ENCODE measurements at places on chromosomes 3 and 15.
A peak's percentile ranks its signal among the peaks of the same experiment; 100 is the strongest.

- no peak for DNase-seq
Measured at GRCh38 chr3:157409516-157409915, 27.1 kb upstream of the PTX3 start.

GRCh38 chr3:129893581-129894070 is at the start of gene TMCC1:
Gene TMCC1, minus strand, starts transcription at chr3:129893711.
- DNase-seq = peak; percentile 79

DNA sequence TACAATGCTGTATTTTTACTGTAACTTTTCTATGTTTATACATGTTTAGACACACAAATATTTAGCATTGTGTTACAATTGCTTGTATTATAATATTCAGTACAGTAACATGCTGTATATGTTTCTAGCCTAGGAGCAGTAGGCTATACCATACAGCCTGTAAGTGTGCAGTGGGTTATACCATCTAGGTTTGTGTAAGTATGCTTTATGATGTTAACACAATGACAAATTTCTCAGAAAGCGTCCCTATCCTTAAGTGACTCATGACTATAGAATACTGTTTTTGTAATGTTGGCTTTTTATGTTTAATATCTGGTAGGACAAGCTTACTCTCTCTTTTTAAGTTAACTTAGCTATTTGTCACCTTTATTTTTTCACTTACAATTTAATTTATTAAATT is 127.5 kb upstream of the THRB start:
- DNase-seq = no peak

- DNase-seq = no peak
Measured at GRCh38 chr3:138245026-138245425, 57.9 kb downstream of the ARMC8 start.

- no peak for DNase-seq
Measured at GRCh38 chr3:14227856-14228255, 49.2 kb downstream of the LSM3 start.

DNA sequence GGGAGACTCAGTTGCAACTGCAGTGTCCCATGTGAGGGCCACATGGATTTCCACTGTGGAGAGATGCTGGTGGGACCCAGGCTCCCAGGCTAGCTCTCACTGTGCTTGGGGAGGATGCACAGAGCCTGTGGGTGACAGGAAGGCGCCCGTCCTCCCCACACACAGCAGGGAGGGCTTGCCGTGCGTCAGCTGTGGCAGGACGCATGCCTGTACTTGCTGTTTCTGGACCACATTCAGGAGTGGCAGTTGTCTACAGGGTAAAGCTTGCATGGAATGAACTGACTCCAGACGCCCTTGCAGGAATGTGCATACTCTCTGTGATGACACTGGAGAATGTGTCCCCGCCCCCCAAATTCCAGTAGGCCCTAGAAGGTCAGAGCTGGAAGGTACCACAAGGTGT is 63.8 kb upstream of the SNRPA1 start:
- DNase-seq = no peak

GRCh38 chr3:101119535-101119934 is 126.3 kb upstream of the ABI3BP start:
- DNase-seq = peak; percentile 80

GRCh38 chr15:46901001-46901400 is 816.3 kb upstream of the SEMA6D start:
- DNase-seq = no peak

DNA sequence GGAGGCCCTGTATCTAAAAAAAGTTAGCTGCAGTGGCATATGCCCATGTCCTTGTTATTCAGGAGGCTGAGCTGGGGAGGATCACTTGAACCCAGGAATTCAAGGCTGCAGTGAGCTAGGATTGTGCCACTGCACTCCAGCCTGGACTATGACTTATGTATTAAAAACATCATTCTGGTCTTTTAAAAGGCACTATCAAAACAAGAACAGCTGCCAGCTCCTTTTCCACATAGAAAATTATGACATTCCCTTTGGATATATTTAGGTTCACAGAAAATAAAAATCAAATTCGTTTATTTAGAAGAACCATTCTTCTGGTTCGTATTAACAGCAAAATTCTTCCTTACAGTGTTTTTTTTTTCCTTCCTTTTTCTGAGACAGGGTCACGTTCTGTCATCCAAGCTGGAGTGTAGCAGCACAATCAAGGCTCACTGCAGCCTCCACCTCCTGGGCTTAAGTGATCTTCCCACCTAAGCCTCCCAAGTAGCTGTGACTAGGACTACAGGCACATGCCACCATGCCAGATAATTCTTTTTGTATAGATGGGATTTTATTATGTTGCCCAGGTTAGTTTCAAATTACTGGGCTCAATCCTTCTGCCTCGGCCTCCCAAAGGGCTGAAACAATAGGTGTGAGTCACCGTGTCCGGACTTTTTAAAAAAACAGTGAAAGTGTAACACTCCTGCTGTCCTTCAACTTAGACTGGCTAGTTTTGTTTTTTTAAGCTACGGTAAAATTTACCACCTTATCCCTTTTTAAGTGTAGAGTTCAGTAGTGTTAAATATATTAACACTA is 13.9 kb downstream of the ICE2 start:
- DNase-seq = no peak

- DNase-seq = no peak
Measured at GRCh38 chr15:74262625-74263024, 26.5 kb downstream of the CCDC33 start.

DNA sequence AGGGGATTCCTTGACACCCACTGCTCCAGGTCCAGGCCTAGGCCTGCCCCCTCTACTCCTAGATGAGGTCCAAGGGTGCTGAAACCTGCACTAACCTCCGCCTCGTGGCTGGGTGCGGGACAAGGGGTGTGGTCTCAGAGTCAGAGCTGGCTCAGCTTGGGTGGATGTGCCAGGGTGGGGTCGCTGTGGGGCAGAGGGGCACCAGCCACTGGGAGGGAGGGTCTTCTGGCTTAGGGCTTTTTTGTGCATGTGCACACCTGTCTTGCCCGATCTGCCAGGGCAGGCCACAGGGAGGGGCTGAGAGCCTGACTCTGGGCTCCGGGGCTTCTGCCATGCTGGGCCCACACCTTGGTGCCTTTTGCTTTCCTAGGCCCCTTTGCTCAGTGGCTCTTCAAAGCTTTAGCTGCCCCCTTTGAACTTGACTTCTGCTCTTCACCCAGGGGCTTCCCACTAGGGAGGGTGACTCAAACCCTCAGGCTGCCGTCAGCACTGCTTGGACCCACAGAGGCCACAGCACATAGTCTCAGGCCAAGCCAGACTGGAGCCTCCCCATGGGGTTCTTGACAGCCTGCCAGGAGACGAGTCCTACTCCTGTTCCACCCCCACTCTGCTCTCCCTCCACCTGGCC is 73.0 kb downstream of the KLF13 start:
- no peak for DNase-seq

GRCh38 chr3:126261037-126261436 is 80.7 kb upstream of the ALDH1L1 start:
- peak; percentile 41 for DNase-seq

DNA sequence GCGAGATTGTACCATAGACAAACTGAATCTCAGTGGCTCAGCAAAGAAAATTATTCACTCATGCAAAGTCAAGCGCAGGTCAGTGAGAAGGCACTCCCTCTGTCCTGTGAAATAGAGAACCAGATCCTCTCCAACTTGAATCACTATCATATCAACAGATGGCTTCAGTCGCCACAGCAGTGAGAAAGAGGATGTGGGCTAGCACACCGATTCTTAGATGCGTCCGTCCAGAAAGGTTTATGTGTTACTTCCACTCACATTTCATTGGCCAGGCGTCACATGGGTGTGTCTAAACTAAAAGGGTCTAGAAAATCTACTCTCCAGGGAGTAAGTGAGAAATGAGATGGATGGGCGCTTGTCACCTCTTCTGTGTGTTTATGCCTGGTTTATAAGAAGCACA is 141.6 kb upstream of the KBTBD8 start:
- no peak for DNase-seq

DNA sequence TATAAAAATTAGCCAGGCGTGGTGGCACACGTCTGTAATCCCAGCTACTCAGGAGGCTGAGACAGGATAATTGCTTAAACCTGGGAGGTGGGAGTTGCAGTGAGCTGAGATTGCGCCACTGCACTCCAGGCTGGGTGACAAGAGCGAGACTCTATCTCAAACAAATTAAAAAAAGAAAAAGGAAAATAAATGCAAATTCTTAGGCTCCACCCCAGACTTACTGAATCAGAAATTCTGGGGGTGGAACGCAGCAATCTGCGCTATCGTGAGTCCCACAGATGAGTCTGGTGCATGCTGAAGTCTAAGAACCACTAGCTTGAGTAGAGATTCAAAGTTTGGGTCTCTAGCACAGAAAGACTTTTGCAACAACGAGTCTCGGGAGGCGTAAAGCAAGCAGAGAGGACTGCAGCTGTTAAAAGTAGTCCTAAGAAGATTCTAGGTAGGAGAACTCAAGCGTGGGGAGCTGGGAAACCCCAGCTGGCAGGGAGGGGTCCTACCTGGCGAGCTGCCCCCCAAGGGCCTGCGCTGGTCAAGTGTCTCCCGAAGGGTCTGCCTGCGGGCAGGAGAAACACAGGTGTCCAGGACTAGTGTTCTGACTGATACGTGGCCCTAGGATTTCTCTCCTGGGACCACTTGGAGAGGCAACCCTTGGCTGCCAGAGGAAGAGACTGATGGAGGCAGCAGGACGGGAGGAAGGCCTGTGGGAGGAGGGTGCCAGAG is 21.9 kb downstream of the CEP19 start:
- no peak for DNase-seq

DNA sequence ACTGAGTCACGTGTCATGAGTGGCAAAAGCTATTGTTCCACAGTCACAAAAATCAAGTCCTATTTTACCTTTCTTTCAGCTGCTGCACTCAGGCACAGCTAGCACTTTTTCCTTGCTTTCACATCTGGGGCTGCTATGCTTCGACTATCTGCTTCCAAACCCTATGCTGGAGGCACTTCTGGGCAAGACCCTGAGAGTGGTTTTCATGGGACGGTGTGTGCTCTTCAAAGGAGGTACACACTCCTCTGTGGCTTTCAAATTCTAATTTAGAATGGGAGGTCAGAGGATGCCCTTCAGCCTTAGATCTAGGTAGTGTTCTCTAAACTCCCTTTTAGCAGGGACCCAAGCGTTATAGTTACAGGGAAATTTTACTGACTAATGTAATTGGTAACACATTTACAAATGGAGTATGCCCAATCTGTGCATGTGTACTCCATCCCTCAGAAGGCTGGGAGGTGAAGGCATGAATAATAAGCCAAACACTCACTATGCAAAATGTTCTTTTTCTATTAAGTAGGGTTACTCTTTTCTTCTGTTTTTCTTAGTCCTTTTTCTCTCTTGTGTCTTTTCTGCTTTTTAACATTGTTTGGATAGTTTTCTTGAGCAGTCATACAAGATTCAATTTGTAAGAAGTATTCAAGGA is 188.3 kb downstream of the LSAMP start:
- no peak for DNase-seq

GRCh38 chr15:37252530-37252929 is 152.2 kb upstream of the MEIS2 start:
- DNase-seq = no peak

DNA sequence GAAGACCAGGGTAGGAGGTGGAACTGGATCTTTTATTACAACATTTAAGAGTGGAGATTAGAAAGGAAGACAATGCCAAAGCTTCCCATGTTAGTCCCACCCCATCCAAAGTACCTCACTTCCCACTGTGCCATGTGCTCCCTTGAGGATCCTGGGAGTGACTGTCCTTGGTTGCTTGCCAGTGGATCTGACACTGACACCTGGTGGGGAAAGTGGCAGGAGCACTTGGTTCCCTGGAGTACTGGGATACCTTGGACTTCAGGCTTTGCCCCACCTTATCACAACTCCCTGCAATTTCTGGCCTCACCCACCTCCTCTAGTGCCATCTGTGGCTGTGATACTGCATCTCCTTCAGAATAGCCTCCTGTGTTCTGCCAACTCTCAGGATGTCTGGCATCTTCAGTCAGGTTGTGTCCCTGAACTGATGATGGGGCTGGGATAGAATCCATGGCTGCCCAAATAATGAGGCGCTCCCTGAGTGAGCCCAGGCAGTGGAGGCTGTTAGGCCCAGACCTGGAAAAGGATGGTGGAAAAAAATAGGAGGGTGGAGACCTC is 1.3 kb downstream of the ELL3 start:
- DNase-seq = peak; percentile 48

GRCh38 chr15:100572362-100572983 is 29.5 kb downstream of the LINS1 start:
- peak; percentile 12 for DNase-seq

DNA sequence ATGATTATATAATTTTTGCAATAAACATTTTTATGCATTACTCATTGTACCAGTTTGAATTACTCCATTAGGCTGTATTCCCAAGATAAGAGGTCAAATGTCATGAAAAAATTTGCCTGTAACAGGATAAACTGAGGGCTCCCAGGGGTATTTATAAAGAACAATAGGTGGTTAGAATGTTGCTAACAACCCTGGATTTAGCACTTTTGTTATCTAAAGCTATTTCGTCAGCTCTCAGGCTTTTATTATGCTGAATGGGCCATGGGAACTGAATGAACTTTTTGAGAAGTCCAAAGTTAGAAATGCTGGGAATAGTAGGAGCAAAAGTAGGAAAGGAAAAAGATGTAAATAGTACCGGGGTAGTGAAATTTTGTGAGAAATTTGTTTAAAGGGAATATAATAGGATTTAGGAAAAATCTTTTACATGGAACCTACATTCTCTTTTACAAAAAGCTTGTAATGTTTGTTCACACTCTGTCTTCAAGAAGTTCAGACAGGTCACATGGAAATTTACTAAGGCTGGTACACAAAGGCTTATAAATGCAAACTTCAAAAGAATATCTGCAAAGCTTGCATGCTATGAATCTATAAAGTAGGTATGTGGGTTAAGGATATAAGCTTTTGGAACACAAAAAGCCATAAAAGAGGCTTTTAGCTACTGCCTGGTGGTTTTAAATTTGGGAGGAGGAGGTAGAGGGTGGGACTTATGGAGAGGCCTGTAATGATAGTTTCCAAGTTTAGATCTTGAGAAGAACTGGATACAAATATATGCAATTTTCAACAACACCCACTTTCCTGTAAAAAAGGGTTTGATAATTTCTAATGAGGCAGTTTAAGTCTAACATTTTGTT is 445.8 kb upstream of the NAALADL2 start:
- DNase-seq = no peak
